Occipital lobe (tissue), 3 donors: ENCODE measurements at places on chromosomes 5 and 9. TPM values are rescaled to one million over a fixed set of nuclear protein-coding genes. Genes with fewer than 3 reads are reported as not detected.

The SLC36A3 gene
- not detected for total RNA-seq

The ADAMTS19 gene
- total RNA-seq = 4.2 TPM

The XRCC4 gene
- total RNA-seq = 7.8 TPM

The NDST1 gene
- total RNA-seq = 23.1 TPM

The TNFSF8 gene
- 1.1 TPM for total RNA-seq

The CARTPT gene
- total RNA-seq = not detected

The SVEP1 gene
- 5.3 TPM for total RNA-seq

The FST gene
- 3.0 TPM for total RNA-seq

The CRHBP gene
- 2.3 TPM for total RNA-seq

The ZNF883 gene
- 35.1 TPM for total RNA-seq

The CAST gene
- 13.4 TPM for total RNA-seq

The LVRN gene
- total RNA-seq = 2.8 TPM

The UAP1L1 gene
- 0.31 TPM for total RNA-seq

The CMYA5 gene
- 1.2 TPM for total RNA-seq

The RFESD gene
- 1.4 TPM for total RNA-seq

The CCDC183 gene
- 2.8 TPM for total RNA-seq

The ISL1 gene
- total RNA-seq = not detected

The ENTPD8 gene
- 0.16 TPM for total RNA-seq

The MEGF10 gene
- 20.0 TPM for total RNA-seq

The GDF9 gene
- 1.9 TPM for total RNA-seq

The SH3PXD2B gene
- total RNA-seq = 17.6 TPM

The HINT1 gene
- 173 TPM for total RNA-seq
